NCI-H1092 (cell line): ENCODE measurements at places on chromosomes 5 and 9.

GRCh38 chr9:5575000-5575399 is 53.9 kb upstream of the RIC1 start:
- DNase-seq = no peak

DNA sequence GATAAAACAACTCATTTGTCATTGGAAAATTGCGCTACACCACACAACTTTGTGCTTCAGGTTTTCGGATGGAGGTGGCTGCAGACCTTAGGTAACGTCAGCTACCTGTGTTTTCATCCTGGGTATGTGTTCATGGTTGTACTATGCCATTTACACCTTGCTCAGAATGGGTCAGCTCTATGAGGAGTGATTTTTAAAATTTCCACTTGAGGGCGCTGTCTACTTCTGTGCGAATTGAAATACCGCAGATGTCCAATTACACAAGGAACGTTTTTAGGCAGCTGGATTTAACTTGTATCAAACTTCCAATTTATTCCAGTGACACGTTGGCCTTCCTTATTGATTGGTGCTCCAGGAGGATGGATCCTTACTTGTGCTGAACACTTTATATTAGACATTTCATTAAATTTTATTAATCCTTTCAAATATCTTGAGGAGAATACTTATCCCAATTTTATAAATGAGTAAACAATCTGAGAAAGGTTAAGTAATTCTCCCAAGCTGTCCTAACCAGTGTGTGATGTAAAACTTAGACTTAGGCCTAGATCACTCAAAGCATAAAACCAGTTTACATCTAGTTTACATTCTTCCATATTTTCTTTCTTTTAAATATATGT is 23.4 kb downstream of the DMRTA1 start:
- peak; percentile 65 for DNase-seq

GRCh38 chr9:132699956-132700355 is 29.7 kb downstream of the GTF3C4 start:
- no peak for DNase-seq

- no peak for DNase-seq
These were observed 46.6 kb downstream of the SLC12A7 start for GRCh38 chr5:1065143-1065750.

DNA sequence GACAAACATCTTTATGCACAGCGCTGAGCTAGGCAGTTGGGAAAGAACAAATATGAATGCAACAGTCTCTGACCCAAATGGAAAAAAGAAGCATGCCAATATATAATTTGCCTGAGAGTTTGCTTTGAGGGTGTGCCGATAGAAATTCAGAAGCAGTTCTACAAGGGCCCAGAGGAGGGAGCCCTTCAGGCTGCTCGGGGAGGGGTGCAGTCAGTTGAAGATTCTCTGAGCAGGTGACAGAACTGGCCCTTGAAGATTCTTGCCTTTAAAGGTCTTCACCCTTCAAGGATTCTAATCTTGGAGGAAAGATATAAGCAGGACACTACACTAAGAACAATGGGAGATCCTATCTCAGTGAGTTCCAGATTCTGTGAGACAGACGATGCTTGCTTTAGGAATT is 3.7 kb upstream of the PAPPA start:
- no peak for DNase-seq

- DNase-seq = no peak
These were observed 173.2 kb downstream of the GABRB2 start for GRCh38 chr5:161373345-161373707.

DNA sequence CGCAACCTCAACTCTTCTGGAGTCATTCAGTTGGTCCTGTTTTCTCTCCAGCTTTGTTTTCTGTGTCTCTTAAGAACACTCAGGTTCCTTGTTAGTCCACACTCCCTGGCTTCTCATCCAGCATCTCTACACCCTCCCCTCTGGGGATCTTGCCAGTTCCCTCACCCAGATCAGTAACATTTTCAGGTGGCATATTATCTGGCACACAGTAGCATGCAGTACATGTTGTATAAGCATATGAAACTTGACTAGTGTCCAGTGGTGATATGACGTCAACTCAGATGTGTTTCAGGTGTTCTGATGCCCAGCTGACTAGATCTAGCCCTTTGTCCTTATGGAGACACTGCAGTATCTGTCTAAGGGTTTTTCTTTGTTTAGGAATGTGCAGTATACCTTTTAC is 184.3 kb downstream of the ARHGAP26 start:
- DNase-seq = no peak

DNA sequence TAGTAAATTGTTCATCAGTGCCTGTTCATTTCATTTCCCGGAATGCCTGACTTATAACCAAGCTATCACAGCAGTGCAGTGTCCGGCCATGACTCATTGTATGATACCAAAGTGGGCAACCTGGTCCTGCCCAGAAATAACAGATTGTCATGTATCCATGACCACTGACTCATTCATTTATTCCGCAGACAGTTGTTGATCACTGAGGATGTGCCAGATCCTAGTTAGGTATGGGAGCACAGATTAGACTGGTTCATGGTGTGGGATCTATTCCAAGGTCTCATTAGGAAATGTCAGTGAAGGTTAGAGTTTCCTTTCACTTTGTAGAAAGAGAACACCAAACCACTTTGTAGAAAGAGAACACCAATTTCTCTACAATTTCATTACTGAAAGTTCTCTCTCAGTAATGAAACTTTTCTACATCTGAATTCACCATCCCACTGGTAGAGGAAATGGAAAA is 8.7 kb downstream of the NREP start:
- DNase-seq = no peak

GRCh38 chr5:137856916-137857862 is 10.5 kb upstream of the MYOT start:
- no peak for DNase-seq

GRCh38 chr5:139301808-139302499 is 8.4 kb downstream of the MATR3 start:
- DNase-seq = no peak

GRCh38 chr5:25688156-25688555 is 1043.4 kb upstream of the CDH10 start:
- DNase-seq = no peak

DNA sequence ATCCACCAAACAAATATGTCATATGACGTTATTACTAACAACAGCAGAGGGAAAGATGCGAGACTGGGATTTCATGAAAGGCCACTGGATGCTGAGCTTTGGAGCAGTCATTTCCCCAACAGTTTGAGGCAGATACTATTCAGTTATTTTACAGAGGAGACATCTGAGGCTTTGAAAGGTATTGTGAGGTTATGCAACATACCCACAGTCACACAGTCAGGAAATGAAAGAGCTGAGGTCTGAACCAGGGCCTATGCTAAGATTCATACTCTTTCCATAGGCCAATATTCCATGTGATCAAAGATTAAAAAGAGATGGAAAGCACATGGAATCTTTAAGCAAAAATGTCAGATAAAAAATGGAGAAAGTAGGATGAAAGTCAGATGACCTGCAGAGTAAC is 63.0 kb downstream of the LPAR1 start:
- no peak for DNase-seq

- no peak for DNase-seq
These were observed 12.4 kb upstream of the TMC1 start for GRCh38 chr9:72509053-72509452.

- DNase-seq = no peak
These were observed 4.8 kb downstream of the HBEGF start for GRCh38 chr5:140341591-140341990.

DNA sequence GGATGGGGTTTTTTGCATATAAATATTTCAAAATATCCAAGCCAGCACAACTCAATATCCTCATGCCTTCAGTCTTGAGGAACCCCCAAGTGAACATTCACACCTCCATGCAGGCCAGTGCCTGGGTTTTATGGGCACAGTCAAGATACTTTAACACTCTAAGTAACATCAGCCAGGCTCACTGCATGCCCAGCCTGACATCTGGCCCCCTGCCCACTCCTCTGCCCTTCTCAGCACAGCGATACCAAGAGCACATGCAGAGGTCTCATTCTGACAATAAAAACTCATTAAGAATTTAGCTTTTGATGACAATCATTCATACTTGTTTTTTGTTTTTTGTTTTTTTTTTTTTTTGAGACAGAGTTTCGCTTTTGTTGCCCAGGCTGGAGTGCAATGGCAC is 250.0 kb downstream of the CWC27 start:
- no peak for DNase-seq

DNA sequence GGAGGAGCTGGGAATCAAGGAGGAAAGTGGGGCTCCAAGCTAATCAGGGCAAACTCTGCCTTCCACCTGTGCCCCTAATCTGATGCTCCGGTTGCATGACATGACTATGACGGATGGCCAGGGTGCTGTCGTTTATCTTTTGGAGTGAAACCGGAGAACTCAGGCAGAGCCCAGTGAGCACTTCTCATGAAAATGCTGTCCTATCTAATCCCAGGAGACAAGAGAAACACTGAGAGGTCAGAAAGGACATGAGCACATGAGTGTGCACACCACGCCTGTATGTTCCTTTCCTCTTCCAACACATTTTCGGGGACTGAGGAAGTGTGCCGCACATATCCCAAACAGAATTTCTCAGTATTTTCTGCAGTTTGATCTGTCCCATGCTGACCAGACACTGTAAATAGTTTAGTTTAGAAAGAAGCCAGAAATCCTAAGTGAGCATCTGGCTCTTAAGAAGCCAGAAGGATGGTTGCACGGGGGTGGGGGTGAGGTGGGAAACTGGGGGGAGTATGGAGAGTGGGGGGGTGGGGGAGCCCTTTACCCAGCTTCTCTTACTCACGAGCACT is 217.1 kb downstream of the TSSK1B start:
- no peak for DNase-seq

DNA sequence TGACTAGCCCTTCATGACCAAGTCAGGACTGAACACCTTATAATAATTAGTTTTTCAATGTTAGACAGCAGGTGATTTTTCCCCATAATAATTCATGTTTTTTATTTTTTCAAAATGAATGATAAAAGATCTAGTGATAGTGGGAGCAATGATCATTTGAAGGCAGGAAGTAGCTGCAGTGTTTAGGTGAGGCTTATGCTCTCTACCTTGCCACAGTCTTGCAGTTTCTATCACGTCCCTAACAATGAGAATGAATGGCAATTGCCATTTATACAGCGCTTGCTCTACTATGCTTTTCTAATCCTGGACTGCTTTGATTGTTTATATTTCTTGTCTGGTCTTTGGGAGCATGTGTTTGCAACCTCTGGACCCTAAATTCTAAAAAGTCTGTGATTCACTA is 367.8 kb upstream of the RIOK2 start:
- DNase-seq = no peak

DNA sequence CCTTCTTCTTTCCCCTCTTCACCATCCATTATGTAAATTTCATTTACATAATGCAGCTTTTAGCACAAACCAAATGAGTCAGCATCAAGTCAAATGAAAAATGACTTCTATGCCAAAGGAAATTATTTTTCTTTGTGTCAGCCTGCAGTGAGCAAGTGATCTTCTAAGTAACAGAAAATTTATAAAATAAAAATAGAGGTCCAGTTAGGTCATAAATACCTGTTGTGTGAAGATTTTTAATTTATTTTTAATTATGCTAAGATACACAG is 16.7 kb upstream of the THG1L start:
- no peak for DNase-seq

- no peak for DNase-seq
These were observed 415 bp downstream of the XRCC4 start for GRCh38 chr5:83077662-83078261.

DNA sequence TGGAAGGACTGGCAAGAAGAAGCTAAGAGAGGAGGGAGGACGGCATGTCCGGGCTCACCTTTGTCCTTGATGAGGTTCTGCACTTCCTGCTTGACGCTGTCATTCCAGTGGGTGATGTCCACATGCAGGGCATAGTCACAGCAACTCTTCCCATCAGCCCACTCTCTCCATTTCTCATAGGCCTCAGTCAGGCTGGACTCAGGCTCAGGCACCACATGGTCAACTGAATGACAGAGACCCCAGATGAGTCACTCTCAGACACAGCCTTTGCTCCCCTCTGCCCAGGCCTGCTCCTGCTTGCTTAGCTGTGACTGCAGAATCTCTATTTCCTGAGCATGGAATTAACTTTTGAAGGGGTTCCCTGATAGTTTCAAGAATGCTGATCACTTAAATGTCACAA is 94.2 kb downstream of the DPYSL3 start:
- no peak for DNase-seq

DNA sequence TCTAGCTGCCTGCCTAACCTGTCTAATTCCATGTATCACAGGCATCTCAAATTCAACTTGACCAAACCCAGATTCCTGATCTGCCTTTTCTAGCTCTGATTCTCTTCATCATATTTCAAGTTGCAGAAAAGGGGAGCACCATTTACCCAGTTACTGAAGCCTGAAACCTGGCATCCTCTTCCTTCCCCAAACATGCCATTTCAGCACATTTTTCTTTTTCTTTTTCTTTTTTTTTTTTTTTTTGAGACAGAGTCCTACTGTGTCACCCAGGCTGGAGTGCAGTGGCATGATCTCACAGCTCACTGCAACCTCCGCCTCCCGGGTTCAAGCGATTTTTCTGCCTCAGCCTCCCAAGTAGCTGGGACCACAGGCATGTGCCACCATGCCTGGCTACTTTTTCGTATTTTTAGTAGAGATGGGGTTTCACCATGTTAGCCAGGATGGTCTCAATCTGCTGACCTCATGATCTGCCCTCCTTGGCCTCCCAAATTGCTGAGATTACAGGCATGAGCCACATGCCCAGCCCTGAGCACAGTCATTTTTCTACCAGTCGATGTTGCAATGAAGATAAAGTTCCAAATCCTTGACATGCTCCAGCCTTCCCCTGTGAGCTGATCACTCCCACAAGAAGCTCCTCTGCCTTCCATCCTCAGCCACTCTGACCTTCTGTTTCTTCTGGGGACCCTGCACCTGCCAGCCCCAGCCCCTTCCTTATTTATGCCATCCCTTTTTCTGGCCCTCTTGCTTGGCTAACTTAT is 32.2 kb downstream of the ACER2 start:
- DNase-seq = no peak

- no peak for DNase-seq
These were observed 32.7 kb downstream of the TMEFF1 start for GRCh38 chr9:100505564-100506159.

- no peak for DNase-seq
These were observed 100.7 kb downstream of the GAS1 start for GRCh38 chr9:86846656-86847055.

GRCh38 chr9:77798140-77798539 is 150.0 kb upstream of the GNA14 start:
- no peak for DNase-seq

DNA sequence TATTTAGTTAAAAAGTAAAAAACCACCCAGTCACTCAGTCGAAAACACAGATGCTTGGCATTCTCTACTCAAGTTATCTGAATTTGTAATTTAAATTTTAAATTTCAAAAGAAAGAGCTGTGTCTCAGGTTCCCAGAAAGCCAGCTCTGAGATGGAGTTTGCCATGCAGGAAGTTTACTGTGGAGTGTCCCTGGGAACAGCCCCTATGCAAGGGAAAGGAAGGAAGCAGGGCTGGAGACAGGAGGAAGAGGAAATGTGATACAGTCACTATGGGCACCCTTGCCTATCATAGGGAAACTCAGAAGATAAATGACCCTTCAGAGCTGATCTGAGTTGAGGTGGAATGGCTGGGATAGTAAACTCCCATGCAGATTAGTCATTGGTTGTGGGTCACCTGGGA is 408.8 kb upstream of the ACTBL2 start:
- DNase-seq = no peak
